ENCODE measurements at places on chromosomes 4 and X.

DNA sequence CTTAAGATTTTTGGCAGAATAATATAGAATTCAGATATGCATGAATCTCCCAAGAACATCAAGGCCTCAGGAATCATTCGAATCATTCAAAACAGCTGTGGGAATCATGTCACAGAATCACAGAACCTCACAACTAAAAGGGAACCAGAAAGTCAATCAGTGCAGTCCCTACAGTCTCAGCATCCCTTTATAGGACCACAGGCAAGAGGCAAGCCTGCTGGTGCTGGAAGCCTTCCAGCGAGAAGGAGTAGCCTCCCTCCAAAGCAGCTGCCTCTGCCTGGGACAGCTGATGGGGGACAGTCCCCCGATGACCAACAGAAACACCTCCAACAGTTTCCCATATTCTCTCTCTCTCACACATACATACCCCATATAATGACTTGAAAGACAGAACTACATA, 20.7 kb downstream of the QDPR start:
- DNase-seq: no peak

GRCh38 chr4:168731006-168731636, 234.3 kb downstream of the PALLD start:
- DNase-seq: no peak

DNA sequence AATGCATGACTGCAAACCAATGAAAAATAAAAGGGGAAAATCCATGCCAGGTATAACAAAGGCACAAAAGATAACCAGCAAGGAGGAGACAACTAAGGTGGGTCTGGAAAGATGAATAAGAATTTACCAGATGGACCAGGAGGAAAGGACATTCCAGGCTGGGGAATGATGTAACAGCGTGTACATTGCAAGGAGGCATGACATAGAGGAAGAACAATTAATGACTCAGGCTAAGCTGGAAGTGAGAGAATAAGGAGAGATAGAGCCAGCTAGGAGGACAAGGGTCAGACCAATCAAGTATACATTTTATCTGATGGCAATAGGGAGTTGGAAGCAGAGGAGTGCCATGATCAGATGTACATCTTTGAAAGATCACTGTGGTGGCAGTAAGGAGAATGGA, 57.0 kb downstream of the MTMR8 start:
- no peak for DNase-seq

DNA sequence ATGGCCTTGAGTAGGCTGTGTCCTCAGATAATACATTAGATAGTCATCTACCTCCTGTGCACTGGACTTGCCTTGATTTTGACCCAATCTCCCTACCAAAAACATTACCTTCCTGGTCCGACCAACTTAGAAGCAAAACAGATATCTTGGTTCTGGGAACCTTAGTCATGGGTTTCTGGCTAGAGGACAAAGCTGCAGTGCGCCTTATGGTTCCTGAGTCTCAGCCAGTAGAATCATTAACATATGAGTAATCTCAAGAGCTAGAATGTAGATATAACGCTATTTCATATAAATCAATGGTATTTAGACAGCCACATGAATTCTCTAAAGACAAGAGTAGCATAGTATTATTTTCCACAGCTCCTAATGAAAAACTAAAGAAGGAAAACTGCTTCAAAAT, 83.1 kb downstream of the GRIA3 start:
- no peak for DNase-seq

DNA sequence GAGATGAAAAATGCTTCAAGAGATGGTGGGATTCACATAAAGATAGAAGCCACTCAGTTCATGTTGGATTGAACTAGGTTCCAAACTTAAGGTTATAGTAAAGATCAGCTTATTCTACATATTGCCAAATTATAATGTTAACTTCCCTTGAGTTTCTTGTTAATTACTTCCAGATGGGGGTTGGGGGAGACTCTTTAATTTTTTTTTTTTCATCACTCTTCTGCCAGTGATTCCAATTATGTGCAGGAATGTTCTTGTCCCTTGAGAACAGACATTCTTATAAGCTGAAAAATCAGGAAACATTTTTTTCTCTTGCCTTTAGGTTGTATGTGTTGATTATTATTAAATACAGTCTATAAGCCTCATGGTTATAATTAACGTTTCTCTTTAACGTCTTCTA, 30.0 kb downstream of the MND1 start:
- DNase-seq: no peak

DNA sequence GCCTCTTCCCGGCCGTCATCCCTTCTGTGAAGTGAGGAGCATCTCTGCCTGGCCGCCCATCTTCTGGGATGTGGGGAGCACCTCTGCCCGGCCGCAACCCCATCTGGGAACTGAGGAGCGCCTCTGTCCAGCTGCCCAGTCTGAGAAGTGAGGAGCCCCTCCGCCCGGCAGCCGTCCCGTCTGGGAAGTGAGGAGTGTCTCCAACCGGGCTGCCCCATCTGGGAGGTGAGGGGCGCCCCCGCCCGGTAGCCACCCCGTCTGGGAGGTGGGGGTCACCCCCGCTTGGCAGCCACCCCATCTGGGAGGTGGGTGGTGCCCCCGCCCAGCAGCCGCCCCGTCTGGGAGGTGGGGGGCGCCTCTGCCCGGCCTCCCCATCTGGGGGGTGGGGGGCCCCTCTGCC, 142.3 kb downstream of the LAS1L start:
- no peak for DNase-seq

DNA sequence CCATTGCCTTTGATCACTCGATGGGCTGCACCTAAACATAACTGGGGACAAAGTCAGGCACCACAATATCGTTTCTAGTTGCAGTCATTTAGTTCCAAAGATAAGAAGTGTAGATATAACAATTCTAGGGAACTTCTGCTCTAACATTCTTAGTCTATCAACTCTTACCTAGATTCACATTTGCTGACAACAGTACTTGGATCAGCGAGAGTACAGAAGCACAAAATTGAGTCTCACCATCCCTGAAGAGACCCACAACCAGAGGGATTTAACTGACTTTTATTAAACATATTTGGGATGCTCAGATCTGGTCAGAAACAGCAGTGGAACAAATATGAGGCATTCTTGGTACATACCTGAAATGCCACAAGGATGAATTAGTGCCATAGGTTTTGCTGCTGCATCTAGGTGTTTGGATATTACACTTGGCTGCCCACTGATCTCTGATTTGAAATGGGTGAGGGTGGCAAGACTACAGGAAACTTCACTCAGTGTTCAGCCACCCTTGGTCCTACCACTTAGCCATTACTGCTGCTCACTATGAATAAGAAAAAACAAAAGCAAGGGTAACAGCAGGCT, 28.9 kb upstream of the HUWE1 start:
- no peak for DNase-seq

GRCh38 chr4:143986180-143986579, 33.0 kb downstream of the GYPB start:
- DNase-seq: no peak

DNA sequence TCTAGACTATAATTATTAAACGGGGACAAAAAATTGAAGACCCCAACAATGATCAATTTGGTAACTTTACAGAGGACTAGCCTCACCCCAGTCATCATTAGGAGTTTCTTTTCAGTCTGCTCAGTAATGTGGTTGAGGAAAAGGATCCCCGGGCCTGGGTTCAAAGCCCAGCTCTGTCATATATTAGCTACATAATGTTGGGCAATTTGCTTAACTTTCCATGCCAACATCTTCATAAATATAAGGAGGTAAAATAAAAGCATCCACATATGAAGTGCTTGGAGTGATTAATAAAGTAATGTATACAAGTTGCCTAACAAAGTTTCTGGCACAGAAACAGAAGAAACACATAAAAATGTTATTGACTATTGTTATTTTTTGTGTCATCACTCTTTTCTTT, 53.4 kb upstream of the ANTXR2 start:
- no peak for DNase-seq

DNA sequence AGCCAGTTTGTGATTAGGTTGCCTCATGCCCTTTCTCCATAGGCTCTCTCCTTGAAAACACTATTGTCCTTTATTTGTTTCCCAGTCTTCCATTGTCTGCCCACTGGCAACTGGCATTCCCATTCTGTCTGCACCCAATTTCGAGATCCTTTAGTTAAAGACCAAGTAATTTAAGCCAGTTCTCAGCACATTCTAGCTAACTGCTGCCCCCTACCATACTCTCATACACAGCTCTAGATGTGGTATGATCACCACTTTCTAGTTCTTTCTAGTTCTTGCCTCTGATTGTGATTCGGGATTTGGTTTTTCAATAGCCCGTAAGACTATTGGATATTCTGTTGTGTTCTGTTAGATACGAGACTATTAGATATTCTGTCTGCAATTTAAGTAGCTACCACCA, 135.8 kb upstream of the TRPC5 start:
- DNase-seq: no peak

DNA sequence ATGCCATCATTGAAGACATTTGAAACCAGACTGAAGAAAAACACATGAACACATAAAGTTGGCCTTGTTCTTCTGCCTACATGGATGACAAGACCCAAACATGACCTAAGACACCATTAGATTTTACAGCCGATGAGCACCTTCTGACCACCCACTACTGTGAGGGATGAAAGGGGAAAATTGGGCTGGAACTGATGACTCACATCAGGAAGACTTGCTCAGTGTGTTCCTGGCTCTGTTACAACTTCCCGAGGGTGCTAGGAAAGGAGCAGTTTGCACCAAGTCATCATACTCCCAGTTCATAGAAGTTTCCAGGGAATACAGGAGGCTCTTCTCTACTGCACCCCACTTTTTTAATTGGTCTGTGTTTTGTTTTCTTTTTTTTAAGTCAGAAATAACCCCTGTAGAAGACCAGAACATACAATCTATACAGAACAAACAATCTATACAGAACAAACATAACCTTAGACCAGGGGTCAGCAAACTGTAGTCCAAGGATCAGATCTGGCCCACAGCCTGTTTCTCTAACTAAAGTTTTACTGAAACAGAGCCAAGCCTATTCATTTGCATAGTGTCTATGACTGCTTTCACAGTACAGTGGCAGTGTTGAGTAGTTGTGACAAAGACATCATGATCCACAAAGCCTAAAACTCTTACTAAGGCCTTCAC, 25.3 kb downstream of the BTC start:
- DNase-seq: no peak

GRCh38 chr4:137812258-137812657, 280.0 kb upstream of the PCDH18 start:
- DNase-seq: no peak

GRCh38 chr4:5941601-5942000, 48.7 kb upstream of the CRMP1 start:
- no peak for DNase-seq

DNA sequence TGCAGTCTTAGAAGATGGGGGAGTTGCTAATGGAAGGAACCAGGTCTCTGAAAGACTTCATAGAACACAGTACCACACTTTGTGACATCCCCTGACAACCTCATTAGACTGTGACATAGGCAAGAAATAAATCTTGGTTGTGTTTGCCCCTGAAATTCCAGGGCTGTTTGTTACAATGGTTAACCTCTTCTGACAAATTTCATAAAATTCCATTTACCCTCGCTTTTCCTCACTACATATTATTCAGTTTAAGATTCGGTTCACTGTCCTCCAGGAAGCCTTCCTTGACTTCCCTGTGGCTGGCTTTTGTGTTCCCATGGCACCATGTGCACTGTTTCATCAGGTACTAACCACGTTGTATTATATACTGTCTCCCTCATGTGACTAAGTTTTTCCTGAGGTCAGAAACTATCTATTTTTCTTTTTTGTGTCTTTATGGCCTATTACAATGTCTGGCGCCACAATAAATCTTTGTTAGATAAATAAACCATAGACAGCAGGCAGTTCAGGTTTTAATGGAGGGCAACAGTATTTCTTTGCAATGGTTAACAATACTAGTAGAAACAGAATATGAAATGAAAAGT, 54.2 kb downstream of the ATXN3L start:
- DNase-seq: no peak

DNA sequence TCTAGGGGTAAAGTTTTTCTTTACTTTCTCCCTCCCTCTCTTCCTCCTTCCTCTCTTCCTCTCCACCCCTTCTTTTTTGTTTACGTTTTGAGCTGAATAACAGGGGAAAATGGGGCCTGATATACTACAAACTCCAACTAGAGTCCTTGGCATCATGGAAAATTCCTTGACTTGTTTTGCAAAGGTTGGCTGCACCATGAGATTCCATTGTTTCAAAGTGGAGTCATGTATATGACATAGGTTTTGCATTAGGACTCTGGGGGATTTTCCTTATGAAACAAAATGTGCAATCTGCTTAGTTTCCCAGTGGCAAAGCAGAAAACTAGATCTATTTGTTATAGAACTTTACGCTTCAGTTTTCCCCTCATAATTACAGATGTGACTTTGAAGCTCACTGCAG, 233.5 kb upstream of the PGRMC2 start:
- no peak for DNase-seq

DNA sequence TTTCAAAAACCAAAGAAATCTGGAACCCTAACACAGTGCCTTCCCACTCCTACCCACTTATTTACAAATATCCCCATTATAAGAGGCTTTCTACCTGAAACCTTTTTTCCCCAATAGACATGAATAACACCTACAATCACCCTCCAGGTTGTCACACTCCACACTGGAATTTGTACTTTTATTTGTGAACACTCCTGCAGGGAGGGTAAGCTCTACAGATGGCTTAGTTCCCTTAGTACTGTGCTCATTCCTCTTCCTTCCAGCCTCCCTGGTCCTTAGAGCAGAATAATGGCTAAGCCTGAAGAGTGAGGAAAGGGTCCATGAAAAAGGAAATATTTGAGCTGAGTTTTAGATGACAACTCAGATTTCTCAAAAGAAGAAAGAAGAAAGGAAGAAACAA, 22.2 kb upstream of the SULT1E1 start:
- DNase-seq: no peak

GRCh38 chrX:13338996-13339515, 19.2 kb upstream of the ATXN3L start:
- DNase-seq: no peak

GRCh38 chr4:98891478-98892337, 37.2 kb downstream of the EIF4E start:
- DNase-seq: no peak

DNA sequence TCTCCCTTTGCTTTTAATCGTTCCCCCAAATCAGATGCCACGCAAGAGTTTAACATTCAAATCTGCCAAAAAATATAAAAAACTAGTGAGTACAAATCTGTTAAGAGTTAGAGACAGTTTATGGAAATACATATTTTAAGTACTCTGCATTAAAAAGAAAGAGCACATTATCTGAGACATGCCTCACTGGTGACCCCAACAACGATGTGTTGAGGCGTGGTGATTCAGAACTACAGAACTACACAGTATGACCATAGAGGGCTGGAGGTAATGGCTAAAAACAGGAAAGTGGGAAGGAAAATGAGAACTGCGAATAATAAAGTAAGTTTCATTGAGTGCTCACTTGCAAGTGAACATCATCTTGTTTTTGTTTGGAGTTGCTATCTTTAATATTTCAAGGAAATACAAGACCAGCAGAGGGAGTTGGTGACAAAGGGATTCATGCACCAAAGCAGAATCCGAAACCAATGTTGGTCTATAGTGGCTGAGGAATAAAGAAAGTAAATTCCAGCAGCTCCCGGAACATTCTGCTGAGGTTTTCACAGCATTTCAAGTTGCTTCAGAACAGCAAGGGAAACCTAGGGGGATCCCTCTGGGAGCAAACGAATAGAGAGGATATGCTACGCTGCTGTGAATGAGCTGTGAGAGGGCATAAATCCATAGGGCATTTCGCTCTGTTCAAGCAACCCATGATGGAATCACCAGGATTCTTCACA, 92.2 kb downstream of the DCHS2 start:
- DNase-seq: no peak

Measured in stimulated activated CD8-positive, alpha-beta memory T cell treated with anti-CD3 and anti-CD28 coated beads, Interleukin-7, amount 100 ng/mL, for 1 hour (primary cell).